ENCODE measurements at places on chromosomes 1 and 21.

GRCh38 chr1:36748466-36748865 is 265.8 kb upstream of the CSF3R start:
- no peak for DNase-seq

DNA sequence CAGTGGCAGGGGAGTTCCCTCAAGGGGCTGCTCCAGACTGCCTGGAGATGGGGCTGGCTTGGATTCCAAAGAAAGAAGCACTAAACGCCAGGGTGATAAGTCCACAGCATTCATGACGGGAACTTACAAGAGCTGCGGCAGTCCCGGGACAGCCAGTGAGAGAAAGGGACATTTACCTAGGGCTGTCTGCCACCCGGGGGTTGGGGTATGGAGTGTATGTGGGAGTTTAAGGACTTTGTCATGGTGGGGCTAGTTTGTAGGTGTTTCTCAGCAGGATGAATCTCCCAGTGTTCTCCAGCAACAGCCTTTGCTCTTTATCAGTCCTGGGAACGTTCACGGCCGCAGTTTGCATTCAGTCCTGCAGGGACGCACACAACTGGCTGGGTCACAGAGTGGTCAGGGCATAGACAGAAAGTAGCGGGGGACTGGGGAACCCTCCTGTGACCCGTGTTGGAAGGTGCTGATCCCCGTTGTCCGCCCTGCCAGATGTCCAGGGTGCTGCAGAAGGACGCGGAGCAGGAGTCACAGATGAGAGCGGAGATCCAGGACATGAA is 41.4 kb upstream of the HMGN1 start:
- no peak for DNase-seq

GRCh38 chr1:64683419-64683818 is 61.5 kb upstream of the RAVER2 start:
- DNase-seq = no peak

- no peak for DNase-seq
Observed at GRCh38 chr1:29593601-29594382, 357.5 kb downstream of the PTPRU start.

- no peak for DNase-seq
Observed at GRCh38 chr1:63004868-63005267, 220.9 kb downstream of the ATG4C start.

GRCh38 chr21:38183961-38184360 is 72.8 kb upstream of the KCNJ15 start:
- DNase-seq = no peak

GRCh38 chr1:94530373-94530878 is 11.1 kb downstream of the F3 start:
- no peak for DNase-seq
